ENCODE measurements at places on chromosomes 6 and 20.

DNA sequence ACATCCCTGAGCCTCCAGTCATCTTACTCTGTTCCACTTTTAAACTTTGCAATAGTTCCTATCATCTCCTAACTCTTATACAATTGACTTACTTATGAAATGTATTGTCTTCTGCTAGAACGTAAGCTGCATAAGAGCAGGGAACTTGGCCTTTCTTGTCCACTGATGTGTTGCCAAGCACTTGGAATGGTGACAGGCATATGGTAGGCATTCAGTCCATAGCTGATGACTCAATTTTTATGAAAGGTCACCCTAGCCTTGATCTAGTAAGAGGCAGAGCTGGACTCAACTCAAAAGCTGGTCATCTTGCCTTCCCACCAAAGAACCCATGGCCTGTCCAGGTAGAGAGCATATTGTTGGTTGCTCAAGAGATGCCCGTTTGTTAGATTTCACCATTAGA lies 82.4 kb upstream of the FAM184A start:
- no peak for DNase-seq

DNA sequence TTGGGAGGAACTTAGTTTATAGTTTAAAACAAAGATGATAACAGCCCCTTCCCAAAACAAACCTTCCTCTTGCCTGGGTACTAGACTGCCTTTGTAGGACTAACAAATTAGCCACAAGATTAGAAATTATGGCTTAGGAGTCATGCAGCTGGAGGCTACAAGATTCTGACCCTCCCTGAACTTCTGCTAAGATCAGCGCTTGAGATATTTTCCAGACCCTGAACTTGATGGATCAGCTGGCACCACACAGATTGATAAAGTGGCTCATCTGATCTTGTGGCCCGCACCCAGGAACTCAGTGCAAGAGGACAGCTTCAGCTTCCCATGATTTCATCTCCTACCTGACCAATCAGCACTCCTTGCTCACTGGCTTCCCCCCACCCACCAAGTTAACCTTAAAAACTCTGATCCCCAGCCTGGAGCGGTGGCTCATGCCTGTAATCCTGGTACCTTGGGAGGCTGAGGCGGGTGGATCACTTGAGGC lies 5.9 kb upstream of the SERINC3 start:
- no peak for DNase-seq

DNA sequence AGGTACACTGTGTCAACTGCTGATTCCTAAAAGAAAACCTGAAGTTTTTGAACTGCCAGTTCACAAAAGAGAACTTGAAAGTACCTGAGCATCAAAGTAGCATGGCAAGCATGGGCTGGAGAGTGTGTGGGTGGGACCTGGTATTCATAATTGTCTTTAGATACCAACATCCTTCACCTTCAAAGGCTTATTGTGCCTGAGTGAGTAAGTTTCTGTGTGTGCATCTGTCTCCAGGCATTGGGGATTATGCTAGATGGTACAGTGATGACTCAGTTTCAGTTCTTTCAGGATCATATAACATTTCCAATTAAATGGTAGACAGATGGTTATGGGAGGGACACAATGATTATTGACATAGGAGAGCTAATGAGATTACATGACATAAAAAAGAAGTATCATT lies 238.5 kb downstream of the ZFAND3 start:
- DNase-seq, result no peak

GRCh38 chr20:63522091-63522868 lies 1.7 kb downstream of the PPDPF start:
- DNase-seq, result no peak

GRCh38 chr6:128478230-128479047 lies 42.0 kb downstream of the PTPRK start:
- DNase-seq, result no peak
